ENCODE measurements at places on chromosomes 2 and 18.
A peak's percentile ranks its signal among the peaks of the same experiment; 100 is the strongest.

GRCh38 chr2:69241093-69241492 lies 145.9 kb downstream of the GFPT1 start:
- peak; percentile 35 for DNase-seq

- DNase-seq: no peak
Measured at GRCh38 chr2:13666582-13667414, 950.1 kb downstream of the TRIB2 start.

- peak; percentile 84 for DNase-seq
Measured at GRCh38 chr18:78992041-78993011, 12.7 kb downstream of the SALL3 start.

- DNase-seq: peak; percentile 6
Measured at GRCh38 chr18:76613053-76613754, 118.2 kb upstream of the ZNF516 start.

DNA sequence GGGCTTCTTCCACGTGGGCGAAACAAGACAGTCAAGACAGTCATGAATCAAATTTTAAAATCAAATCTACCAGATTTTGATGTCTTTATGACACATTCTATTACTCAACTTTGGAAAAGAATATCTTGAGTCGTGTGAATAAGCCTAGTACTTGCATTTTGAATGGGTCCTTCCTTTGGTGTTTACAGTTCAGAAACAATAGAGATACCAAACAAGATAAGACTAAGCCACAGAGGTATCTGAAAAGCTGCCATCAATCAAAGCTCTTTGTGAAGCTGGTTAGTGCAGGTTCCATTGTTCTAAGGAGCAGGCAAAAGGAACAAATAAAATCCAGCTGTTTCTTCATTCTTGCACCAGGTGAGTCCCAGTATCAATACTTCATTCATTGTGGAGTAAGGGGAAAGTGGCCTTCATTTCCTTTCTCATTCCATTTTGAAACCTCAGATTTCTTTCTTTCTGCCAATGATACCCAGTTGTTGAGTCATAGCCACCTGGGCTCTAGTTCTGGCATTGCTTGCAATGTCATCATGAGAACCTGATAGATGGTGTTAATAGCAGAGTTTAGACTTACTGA lies 151.7 kb upstream of the L3MBTL4 start:
- no peak for DNase-seq

Measured in NCI-H1092 treated with DMSO at 0.1 percent for 48 hours (cell line).